ENCODE measurements at places on chromosomes 2 and 18.

- no peak for DNase-seq
Observed at GRCh38 chr2:42756966-42757513, 6.9 kb downstream of the OXER1 start.

GRCh38 chr18:13258921-13259320 lies 40.4 kb downstream of the LDLRAD4 start:
- DNase-seq, result no peak

- DNase-seq, result no peak
Observed at GRCh38 chr2:119879502-119879901, 119.8 kb downstream of the PTPN4 start.

DNA sequence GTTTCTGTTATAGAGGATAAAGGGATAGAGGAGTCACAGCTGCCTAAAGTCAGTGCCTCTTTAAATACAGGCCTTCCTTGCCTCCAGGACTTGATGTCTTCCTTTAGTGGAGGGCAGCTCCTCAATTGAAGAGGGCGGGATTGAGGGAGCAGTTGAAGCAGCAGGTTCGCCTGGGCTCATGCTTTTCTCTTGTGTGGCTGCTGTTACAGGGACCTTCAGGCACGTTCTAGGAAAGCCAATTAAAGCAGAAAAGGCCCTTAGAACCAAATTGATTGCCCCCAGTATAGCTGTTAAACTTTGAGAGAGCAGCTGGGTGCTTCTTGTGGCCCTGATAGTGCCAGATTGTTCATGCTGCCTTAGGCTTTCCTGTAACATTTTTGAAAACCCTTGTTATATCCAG lies 42.0 kb upstream of the LTBP1 start:
- no peak for DNase-seq

GRCh38 chr18:51195451-51196117 lies 1.9 kb downstream of the MEX3C start:
- peak; percentile 69 for DNase-seq

Data from H9 (cell line).